ENCODE measurements at places on chromosomes 13 and 19.

GRCh38 chr19:3096267-3096901 is 2.2 kb downstream of the GNA11 start:
- DNase-seq = no peak

- no peak for DNase-seq
Observed at GRCh38 chr13:58495668-58496067, 864.1 kb downstream of the PCDH17 start.

GRCh38 chr13:98313023-98313921 is 136.2 kb upstream of the RNF113B start:
- no peak for DNase-seq

DNA sequence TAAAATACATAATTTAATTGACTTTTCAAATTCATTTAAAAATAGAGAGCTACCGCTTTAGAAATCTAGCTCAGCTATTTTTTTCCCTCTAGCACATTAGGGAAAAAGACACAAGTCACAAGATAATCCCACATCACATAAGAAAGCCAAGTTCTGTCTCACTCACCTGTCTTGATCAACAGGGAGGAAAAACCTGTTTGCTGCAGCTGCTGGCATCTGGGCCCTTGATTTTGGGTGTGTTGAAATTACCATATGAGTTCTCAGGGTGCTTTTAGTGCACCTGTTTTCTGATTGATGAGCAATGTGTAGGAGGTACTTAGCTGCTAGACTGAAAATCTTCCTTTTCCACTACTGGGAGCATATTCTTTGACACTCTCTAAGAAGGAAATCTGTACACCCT is 53.8 kb downstream of the ZDHHC20 start:
- DNase-seq = no peak

DNA sequence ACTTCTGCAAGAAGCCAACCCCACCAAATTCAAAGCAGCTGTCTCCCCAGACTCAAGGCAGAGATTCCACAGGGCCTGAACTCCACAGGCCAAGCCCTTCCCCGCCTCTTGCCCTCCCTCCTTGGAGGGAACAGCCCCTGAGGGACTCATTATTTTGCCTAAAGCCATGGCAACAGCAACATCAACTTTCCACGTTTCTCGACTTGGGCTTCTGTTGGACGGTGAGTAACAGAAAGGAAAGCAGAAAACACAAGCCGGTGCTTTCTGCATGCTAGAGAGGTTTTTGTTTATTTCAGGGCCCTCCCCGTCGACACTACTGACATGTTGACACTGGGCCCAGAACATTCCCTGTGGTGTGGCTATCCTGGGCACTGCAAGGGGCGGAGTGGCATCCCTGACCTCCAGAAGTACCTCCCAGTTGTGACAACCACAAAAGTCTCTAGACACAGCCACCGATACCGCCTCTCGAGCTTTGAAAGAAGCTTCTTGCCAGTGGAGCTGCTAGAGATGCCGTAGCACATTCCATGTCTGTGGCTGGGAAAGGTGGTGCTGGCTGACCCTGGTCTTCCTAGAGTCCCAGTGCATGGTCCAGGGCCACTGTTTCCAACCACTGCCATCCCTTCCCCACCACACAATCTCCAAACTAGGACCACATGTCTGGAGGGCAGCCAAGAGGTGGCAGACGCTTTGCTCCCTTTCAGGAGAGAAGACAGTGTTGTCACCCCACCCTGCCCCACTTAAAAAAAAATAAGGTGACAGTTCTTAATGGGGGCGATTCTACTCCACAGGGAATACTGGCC is 12.8 kb downstream of the CAPS start:
- DNase-seq = no peak

GRCh38 chr19:54179921-54180461 is 7.0 kb upstream of the TMC4 start:
- peak; percentile 58 for DNase-seq

- no peak for DNase-seq
Observed at GRCh38 chr19:21256722-21257121, 72.5 kb downstream of the ZNF708 start.

DNA sequence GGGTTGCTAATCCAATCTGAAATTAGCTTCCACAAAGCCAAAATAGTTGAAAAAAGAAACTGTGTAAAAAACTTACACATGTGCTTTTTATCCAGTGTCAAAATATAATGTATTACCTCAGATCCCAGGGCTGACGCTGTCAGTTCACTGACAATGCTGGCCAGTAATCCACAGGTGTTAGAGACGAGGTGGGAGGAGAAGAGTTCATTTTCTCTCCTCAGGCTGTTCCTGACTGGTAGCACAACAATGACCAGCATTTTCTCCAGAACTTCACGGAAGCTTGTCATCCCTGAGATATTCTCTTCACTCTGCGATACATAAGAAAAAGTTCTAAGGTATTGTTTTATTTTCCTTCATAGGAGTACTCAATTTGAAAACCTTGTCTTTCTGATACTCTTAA is 146.9 kb downstream of the MYCBP2 start:
- no peak for DNase-seq

DNA sequence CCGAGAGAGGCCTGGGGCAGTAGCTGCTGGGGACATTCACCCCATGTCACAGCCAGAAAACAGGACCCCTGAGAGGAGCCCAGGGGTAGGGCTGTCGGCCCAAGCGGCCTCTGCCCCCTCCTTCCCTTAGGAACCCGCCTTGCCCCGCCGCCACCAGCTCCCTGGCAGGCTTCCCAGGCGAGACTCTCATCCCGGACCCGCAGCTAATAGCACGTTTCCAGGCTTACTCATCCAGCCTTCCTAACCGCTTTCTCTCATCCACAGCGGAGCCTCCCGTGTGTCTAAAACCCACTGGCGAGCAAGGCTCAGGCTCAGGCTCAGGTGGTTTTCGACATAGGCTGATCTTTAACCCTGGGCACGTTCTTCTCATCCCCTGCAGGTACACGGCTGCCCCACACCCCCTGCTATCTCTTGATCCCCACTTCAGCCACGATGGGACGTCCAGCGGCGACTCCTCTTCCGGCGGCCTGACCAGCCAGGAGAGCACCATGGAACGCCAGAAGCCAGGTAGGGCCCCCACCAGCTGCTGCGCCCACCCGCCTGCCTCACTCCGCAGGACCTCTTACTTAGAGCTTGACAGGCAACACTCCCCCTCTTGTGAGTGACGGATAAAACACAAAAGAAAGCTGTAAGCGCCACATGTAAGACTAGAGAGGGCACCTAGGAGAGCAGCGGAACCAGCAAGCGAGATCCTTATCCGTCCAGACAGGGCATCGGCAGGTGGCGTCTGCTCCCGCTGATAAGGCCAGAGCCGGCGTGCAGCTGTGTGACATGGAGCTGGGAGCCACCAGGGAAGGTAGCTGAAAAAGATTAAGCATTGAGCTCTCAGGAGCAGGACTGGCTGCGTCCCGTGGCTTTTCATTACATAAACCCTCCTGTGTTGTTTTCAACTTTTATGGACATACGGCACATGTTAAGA is 71.3 kb downstream of the DPF1 start:
- no peak for DNase-seq

GRCh38 chr19:2042485-2043250 is 8.4 kb downstream of the MKNK2 start:
- no peak for DNase-seq

DNA sequence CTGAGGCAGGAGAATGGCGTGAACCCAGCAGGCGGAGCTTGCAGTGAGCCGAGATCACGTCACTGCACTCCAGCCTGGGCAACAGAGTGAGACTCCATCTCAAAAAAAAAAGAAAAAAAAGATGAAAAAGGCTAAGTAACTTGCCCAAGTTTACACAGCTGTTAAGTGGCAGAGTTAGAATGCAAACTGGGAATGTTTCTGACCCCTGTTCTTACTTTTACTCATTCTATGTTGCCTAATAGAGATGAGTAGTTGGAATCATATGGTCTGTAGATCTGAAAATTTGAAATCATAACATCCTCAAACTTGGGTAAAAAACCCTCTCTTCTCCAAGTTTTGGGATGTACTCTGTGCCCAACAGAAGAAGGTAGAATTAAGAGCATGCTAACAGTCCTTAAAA is 235.8 kb upstream of the RFC3 start:
- no peak for DNase-seq

GRCh38 chr13:33355201-33355895 is 69.8 kb upstream of the STARD13 start:
- DNase-seq = no peak

DNA sequence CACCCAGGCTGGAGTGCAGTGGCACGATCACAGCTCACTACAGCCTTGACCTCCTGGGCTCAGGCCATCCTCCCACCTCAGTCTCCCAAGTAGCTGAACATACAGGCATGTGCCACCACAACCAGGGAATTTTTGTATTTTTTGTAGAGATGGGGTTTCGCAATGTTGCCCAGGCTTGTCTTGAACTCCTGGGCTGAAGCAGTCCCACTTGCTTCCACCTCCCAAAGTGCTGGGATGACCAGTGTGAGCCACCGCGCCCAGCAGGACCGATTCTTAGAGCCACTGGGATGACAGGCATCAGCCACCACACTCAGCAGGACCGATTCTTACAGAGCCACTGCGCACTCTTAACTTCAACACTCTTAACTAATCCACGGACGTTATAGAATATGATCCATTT is 54.9 kb upstream of the RANBP3 start:
- DNase-seq = no peak

- DNase-seq = no peak
Observed at GRCh38 chr13:23867027-23867491, 22.1 kb downstream of the MIPEP start.

DNA sequence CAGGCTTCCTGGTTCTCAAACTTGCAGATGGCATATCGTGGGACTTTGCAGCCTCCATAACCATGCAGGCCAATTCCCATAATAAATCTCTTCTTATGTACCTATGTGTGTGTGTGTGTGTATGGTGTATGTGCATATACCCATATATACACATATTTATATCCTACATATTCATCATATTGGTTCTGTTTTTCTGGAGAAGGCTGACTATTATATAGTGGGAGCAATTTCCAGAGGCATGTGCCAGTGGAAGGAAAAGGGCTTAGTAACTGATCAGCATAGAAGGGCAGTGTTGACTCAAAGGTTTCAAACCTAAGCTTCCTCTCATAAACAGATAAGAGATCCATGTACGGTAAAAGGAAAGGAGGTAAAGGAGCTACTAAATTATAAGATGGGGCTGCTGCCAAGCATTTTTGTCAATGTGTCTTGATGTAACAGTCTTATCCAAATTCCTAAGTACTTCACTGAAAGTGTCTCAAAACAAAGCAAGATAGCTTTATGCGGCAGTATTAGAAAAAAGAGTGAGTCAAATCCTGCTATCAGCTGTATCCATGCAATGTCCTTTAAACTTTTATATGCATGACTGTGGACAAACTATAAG is 432.1 kb downstream of the TBC1D4 start:
- no peak for DNase-seq

- DNase-seq = no peak
Observed at GRCh38 chr13:18212873-18213272, 968.8 kb downstream of the TUBA3C start.

DNA sequence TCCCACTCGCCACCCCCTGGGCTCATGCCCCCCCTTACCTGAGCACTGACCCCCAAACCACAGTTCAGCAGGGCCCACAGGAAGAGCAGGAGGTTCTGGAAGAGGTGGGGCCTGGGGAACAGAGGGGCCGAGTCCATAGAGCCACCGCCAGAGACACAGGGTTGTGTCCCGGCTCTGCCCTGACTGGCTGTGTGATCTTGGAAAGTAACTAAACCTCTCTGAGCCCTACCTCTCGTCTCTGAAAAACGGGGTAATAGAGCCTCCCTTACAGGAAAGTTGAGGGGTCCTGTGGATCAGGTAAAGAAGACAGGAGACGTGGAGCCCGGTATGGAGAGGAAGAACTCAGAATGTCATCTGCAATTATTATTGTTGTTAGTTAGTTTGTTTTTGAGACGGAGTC is 2.0 kb downstream of the ADAMTSL5 start:
- no peak for DNase-seq

DNA sequence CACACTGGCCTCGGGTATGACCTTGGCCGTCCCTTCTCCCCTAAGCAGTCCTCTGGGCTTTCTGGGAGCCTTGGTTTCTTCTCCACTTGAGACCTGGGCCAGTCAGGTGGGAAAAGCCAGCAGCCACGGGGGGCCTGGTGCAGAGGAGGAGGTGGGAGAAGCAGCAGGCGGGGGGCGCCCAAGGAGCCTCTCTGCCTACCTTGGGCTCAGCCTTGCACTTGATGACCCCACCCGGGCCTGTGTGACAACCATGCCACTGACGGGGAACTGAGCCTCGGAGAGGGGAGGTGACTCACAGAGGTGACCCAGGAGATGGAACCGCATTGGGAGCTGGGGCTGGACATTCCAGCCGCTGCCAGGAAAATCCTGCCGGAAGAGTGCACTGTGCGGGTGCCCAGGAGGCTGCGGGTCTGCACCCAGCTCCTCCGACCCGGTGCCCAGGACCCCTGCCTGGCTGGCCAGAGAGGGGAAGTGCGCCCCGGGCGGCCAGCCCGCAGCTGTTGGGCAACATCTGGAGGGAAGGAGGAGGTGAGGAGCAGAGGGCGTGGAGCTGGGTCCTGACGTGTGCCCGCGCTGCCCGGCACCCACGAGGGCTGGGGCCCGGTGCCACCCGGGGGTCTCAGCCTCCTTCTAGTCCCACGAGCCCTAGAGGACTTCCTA is 23.4 kb upstream of the SLC7A10 start:
- DNase-seq = no peak

DNA sequence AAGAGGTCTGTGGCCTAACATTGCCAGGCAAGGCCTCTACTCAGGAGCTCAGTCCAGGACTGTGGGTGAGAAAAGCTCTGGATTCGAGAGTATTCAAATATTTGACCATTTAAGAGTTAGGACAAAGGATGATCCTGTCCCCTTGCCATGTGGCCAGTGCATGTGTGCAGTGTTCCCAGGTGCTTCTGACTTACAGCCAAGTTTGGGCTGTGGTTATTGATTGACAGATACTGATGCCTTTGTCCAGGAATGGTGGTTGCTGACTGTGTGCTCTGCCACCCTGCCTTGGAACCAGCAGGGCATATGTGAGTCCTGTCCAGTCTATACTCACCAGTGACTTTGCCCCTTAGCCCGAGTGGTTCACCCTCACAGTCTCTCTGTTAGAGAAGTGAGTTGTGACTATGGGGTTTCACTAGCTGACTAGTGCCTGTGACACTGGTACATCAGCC is 51.9 kb downstream of the GARRE1 start:
- DNase-seq = no peak

- no peak for DNase-seq
Observed at GRCh38 chr19:2059422-2060201, 8.6 kb upstream of the MKNK2 start.

GRCh38 chr19:31759359-31759758 is 410.1 kb upstream of the TSHZ3 start:
- DNase-seq = no peak

DNA sequence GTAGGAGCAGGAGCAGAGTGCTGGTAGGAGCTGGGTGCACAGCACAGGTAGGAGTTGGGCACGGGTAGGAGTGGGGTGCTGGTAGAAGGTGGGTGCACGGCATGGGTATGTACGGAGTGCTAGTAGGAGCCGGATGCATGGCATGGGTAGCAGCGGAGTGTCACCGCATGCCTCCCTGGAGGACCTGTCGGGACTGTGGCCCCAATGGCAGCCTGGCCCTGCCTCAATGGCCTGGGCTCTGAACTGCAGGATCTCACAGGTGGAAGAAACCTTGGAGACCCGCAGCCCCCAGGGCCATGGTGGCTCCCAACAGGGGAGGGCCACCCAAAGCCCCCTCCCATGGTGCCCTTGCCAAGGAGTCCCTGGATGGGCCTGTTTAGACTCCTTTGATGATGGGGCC is 1146.0 kb downstream of the UQCRFS1 start:
- DNase-seq = no peak

GRCh38 chr13:109678459-109678858 is 107.9 kb downstream of the IRS2 start:
- no peak for DNase-seq

GRCh38 chr13:101465877-101466276 is 13.4 kb downstream of the ITGBL1 start:
- DNase-seq = no peak

Data from HEK293T (cell line).